ENCODE measurements at places on chromosomes 7 and 10. TPM values are rescaled to one million over a fixed set of nuclear protein-coding genes. Genes with fewer than 3 reads are reported as not detected.

The RBM20 gene
- 0.10 TPM for total RNA-seq

- H3K4me3 ChIP-seq, result no peak overlapping the region
- DNase-seq, result no peak
- H3K27me3 ChIP-seq, result no peaks in the 10 kb centered on the region
- H3K4me1 ChIP-seq, result no peaks in the 10 kb centered on the region
These were observed 276.2 kb downstream of the USP6NL start for GRCh38 chr10:11335167-11335652.

DNA sequence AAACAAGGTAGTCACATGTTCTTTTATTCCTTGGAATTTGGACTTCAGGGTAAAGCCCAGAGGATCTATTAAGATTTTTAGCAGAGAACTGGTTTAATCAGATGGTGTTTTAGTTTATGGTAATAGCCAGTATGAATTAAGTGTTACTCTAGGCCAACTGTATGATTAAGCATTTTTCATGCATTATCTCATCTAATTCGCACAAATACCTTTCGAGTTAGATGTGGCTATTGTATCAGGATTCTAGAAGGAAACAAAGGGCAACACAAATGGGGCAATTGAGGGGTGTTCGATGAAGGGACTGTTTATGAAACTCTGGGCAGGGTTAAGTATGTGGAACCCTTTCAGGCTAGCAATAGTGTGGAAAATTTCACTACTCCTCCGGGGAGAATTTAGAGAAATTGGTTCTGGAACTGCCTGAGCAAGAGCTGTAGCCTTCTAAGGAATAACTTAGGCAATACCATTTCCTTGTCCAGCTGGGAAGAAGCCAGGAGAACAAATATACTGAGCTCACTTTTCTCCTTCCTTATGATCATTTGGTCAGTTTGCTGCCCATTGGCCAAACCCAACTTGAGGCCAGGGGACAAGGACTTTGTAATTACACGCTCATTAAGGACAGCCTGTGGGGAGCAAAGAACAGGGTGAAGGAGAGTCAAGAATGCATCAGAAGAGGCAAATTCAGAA, 319.0 kb upstream of the FZD1 start:
- H3K27ac ChIP-seq, result no peak overlapping the region
- H3K36me3 ChIP-seq, result no peaks in the 10 kb centered on the region
- H3K27me3 ChIP-seq, result no peaks in the 10 kb centered on the region
- H3K4me3 ChIP-seq, result no peak overlapping the region

DNA sequence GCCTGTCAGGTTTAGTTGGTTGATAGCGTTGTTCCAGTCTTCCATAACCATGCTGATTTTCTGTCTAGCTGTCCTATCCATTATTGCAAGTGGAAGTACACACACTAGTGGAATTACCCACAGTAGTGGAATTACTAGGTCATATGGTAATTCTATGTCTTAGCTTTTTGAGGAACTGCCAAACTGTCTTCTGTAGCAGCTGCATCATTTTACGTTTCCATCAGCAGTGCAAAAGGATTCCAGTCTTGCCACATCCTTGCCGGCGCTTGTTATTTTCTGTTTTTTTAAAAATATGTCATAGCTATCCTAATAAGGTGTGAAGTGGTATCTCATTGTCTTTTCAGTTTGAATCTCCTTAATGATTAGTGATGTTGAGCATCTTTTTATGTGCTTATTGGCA, 17.2 kb upstream of the RHBDD2 start:
- H3K4me3 ChIP-seq, result no peak overlapping the region
- H3K27ac ChIP-seq, result no peak overlapping the region
- DNase-seq, result no peak
- 0 out of 2 replicates have a peak, but pooled peaks cover 3% of the 10 kb centered on the region for H3K4me1 ChIP-seq

All from Panc1 (cell line).